Hematopoietic multipotent progenitor cell (in vitro differentiated cells): ENCODE measurements at places on chromosomes 2 and 18.

DNA sequence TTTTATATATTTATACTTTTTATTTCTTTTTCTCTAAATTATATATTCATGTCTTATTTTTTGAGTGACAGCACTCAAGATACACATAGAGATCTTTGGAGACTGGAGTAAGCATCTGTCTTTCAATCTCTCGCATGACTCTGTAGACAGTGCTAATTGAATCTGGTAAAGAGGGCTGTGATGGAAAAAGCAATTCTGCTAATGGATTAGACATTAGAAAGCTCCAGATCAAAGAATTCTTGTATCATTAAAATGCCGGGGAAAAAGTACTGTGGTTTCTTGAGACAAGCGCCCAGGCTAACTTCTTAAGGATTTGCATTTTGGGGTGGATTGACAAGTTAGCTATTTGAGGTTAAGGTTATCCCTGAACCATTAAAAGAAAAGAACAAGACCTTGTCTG, 383.1 kb upstream of the TNP1 start:
- no peak for DNase-seq

- no peak for DNase-seq
Observed at GRCh38 chr2:119009110-119009509, 67.1 kb downstream of the MARCO start.

DNA sequence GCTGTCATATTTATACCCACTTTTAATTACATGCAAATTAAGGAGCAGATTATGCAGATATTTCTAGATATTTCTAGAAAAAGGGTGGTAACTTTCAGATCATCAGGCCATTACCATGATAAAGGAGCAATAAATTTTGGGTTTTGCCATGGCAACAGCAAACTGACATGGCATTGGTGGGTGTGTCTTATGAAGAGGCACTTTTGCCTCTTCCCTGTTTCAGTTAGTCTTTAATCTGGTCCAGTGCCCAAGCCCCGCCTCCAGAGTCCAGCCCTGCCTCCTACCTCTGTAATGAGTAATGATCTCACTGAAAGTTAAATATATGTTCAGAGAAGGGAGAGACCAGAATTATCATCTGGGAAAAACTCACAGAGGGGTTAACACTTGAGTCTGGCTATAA, 124.8 kb downstream of the SCG2 start:
- DNase-seq = no peak

GRCh38 chr2:12702168-12703121, 14.3 kb upstream of the TRIB2 start:
- DNase-seq = no peak

GRCh38 chr2:176068419-176068832, 15.3 kb downstream of the EVX2 start:
- no peak for DNase-seq

DNA sequence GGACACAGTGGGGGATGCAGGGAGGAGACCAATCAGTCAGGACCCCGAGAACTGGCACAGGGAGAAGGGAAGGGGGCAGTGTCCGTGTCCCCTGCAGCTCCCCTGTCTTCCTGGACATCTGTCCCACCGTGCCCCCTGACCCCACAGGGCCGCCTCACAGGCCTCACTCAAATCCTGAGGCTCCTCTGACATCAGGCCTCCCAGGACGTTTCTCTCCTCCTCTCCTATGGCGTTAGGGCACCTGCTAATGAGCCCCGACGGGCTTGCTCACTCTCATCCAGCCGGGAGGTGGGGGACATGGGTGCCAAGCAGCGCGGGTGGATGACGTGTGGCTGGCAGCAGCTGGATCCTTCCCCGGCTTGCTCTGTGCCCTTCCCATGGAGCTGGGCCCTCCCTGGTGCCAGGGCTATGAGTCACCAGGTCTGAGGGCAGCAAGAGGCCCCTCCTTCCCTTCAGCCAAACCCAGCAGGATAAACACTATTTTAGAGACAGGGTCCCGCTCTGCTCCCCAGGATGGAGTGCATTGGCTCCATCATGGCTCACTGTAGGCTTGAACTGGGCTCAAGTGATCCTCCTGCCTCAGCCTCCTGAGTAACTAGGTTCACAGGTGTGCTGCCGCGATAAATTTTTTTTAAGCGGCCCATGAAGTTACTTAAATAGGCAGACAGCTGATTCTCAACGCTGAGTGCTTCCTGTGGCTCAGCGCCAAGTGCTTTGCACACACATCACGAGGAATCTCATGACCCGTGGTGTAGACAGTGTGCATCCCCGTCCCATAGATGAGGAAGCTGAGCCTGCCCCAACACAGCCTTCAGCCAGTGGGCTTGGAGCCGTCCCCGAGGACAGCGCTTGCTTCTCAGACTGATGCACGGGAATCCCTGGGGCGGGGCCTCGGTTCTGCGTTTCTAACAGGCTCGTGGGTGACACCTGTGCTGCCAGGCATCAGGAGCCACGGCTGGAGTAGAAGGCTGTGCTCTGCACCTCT, 64.5 kb upstream of the HDAC4 start:
- peak; percentile 10 for DNase-seq

DNA sequence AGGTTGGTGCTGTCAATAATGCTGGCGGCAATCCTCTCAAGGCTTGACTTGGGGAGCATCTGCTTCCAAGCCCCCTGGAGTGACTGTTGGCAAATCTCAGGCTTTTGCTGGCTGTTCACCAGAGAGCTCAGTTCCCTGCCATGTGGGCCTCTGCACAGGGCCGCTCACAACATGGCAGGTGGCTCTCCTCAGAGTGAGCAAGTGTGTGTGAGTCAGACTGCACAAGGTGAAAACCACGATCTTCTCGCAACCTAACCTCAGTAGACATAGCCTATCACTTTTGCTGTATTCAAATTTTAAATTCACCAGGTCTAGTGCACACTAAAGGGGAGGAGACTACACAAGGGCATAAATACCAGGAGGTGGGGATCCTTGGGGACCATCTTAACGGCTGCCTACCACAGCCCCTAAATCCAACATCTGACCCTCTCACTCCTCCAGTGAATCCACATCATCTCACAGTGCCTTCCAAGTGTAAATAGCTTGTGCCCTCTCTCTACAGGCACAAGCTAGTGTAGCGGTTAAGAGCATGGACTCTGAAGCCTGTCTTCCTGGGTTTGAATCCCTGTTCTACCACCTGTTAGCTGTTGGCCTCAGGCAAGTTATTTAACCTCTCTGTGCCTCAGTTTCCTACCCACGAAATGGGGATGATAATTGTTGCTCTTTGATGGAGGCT, 187.7 kb upstream of the CXCR4 start:
- no peak for DNase-seq

GRCh38 chr18:72544092-72544886, at the start of gene CBLN2:
Gene CBLN2, minus strand, starts transcription at chr18:72544342. Its CDS starts 2,182 bp downstream, at chr18:72542160.
- peak; percentile 67 for DNase-seq

GRCh38 chr18:48004577-48004976, 74.1 kb upstream of the SMAD2 start:
- DNase-seq = no peak

DNA sequence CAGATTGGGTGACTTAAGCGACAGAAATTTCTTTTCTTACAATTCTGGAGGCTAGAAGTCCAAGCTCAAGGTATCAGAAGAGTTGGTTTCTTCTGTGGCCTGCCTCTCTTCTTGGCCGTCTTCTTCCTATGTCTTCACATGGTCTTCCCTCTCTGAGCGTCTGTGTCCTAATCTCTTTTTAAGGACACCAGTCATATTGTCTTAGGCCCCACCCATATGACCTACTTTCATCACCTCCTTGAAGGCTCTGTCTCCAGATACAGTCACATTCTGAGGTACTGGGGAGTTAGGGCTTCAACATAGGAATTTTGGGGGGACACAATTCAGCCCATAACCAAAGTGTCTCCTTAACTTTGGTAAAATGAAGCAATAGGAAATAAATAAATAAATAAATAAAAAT, 110.9 kb upstream of the EPC2 start:
- no peak for DNase-seq

DNA sequence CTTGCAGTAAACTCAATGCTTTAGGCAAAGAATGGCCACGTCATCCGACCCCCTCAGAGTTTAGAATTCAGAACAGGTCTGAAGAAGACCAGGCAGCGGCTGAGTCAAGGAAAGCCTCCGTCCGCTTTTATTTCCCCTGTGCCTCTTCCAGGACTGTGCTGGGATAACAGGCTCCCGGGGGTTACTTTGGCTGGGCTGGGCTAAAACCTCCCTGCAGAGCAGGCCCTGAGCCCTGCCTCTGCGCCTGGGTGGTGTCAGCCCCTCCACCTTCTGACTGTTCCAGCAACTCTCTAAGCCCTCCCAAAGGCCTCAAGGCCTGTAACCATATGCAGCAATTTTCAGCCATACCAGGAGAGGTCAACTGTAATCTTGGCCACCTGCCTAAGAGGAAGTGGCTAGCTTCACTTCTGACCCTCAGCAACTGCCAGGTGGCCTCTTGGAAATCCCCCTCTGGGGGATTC, 166.5 kb downstream of the RPIA start:
- no peak for DNase-seq

DNA sequence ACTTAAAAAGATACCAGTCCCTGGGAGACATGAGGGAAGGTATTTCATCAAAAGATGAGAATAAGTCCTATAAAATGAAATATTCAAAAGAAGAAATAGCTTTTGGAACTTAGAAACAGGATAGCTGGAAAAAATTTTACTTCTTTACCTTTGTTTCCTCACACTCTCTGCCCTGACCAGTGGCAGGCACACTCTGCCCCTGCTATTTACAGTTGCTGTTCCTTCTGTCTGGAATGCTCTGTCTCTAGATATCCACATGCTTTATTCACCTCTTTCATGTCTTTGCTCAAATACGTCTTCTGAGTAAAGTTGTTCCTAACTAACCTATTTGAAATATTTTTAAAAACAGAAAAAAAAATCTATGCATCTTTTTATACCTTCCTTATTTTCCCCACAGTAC, 125.6 kb downstream of the PTRHD1 start:
- no peak for DNase-seq

- no peak for DNase-seq
Observed at GRCh38 chr2:12382366-12382765, 334.4 kb upstream of the TRIB2 start.

DNA sequence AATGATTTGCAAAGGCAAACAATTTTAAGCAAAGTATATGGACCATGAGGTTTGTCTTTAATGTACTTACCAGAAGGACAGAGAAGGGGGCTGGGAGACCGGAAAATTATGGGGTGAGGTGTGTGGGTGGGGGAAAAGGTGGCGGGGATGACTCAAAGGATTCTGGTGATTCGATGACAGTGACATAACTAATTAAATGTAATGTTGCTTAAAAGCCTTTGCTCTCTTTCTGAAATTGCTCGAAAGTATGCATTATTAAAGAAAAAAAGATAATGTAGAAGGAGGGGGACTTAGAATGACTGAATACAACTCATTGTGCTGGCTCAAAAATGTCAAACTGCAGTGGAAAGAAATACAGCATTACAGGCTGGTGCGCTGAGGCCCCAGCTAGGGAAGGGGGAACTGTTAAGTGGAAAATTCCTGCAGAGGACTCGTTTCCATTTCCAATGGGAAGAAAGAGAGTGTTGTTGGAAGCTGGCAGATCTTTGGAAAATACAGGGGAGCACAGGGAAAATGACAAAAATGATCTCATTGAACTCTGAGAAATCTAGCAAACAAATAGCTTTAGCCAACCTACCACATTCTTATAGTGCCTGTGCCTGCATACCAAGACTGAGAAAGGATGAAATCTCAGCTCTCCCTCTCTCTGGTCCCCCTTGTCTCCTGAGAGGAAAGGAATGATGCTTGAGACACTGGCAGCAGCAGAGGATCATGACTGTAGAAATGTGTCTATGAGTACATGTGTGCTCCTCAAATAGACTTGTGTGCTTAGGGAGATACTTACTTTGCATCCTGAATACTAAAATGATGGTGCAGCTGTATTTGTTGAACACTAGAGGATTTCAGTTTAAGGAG, 632.4 kb downstream of the NYAP2 start:
- DNase-seq = no peak

GRCh38 chr2:234978466-234979203, 26.8 kb downstream of the SH3BP4 start:
- no peak for DNase-seq

DNA sequence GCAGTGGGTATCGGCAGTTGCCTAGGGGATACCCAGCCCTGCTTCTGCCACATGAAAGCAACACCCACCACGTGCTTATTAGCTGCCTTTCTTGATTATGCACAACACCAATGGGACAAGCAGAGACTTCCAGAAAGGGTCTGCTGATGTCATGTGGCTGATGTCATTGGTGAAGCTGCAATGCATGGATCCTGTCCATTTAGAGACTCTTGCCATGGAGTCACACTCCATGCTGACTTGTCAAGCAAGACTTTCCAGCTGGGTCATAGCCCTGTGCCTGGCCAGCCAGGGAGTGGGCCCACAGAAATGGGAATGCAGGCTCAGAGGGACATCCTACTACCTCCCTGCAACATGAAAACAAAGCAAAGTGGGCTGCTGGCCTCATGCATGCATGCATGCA, 81.8 kb downstream of the VAPA start:
- no peak for DNase-seq

DNA sequence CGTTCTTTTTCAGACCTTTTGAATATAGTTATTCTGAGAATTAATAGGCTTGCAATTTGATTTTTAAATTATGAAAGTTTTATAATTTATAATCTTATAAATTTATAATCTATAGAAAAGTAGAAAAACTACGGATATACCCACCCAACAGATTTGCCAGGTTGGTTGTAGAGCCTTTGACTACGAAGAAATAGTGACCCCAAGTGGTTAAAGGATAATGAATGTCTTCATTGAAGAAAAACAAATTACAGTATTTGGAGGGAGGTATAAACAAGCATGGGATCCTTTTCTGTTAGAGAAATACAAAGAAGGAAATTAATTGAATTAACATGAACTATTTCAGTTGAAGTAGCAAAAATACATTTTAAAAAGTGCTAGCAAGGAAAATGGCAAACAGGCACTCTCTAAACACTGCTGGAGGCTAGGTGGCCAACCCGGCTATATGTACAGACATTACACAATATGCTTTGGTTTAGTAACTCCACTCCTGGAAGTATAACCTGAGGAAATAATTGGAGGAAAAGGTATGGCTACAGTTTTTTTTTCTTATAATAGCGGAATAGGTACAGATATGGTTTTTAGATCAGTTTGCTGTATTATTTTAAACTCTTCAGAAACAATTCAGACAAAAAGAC, 110.9 kb downstream of the MIB1 start:
- DNase-seq = no peak

GRCh38 chr2:101251844-101252407, 760 bp upstream of the CNOT11 start:
- no peak for DNase-seq

- peak; percentile 61 for DNase-seq
Observed at GRCh38 chr2:222613715-222614331, 42.1 kb downstream of the FARSB start.

- DNase-seq = no peak
Observed at GRCh38 chr2:42761554-42761953, 2.4 kb downstream of the OXER1 start.

DNA sequence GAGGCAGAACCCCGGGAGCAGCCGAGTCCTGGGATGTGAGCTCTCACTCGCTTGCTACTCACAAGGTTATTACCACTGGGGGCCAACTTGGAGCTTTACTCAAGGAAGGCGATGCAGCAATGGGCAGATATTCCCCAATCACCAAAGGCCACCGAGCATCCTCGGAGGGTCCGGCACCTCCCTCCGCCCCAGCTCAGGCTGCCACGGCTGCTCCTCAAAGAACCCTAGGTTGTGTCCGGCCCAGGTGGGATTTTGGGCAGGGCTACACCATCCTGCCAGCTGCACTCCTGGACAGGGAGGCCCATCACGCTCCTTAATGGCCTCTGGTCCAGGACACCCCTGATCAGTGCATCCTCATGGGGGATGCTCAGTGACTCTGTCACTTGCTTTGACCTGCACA, 24.8 kb downstream of the FBLN7 start:
- no peak for DNase-seq

- DNase-seq = no peak
Observed at GRCh38 chr2:73072129-73072395, 550 bp upstream of the SFXN5 start.
